HS-5 (cell line): ENCODE measurements at places on chromosomes 6 and 20.

- no peak for DNase-seq
Observed at GRCh38 chr6:137087902-137088301, 43.1 kb upstream of the IL20RA start.

DNA sequence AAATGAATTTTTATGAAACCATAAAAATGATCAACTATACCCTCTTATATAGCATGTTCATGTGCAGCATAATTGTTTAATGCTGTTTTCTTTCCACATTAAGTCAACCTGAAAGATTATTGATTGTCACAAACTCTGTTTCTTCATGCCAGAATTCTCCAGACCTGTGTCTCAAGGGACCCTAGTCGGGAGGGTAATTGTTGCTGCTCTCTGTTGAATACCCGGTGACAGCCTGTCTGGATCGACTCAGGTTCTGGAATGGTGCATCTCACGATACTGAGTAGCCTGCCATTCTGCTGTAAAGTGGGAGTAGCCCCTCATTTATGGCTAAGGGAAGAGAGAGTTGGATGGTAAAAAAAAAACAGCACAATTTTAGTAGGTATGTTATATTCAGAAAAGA lies 449.9 kb upstream of the SOX4 start:
- no peak for DNase-seq

- no peak for DNase-seq
Observed at GRCh38 chr6:25998379-25998778, 35.8 kb downstream of the TRIM38 start.

DNA sequence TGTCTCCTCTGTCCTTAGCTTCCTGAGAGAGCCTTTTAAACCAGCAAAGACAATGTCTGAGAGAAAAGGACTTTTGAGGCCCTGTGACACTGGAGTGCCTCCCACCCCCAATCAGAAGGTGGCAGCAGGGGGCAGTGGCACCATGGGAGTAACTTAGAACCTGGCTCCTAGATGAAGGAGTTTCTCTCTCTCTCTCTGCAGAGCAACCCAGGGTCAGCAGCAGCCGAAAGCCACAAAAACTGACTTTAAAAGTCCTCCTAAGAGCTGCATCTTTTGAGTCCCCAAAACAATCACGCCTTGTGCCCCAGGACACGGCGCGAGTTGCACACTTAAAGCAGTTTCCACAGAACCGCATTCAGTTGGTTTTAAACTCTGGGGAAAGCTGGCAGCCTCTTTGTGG lies 5.3 kb upstream of the TCP11 start:
- no peak for DNase-seq

GRCh38 chr20:57834306-57835073 lies 124.7 kb upstream of the PMEPA1 start:
- no peak for DNase-seq

- no peak for DNase-seq
Observed at GRCh38 chr6:100417036-100417435, 47.7 kb downstream of the SIM1 start.

GRCh38 chr6:75428204-75428603 lies 65.4 kb downstream of the FILIP1 start:
- no peak for DNase-seq
